ENCODE measurements at places on chromosomes 1 and 21.

- DNase-seq: no peak
Measured at GRCh38 chr1:207298636-207299398, 22.7 kb upstream of the CD55 start.

DNA sequence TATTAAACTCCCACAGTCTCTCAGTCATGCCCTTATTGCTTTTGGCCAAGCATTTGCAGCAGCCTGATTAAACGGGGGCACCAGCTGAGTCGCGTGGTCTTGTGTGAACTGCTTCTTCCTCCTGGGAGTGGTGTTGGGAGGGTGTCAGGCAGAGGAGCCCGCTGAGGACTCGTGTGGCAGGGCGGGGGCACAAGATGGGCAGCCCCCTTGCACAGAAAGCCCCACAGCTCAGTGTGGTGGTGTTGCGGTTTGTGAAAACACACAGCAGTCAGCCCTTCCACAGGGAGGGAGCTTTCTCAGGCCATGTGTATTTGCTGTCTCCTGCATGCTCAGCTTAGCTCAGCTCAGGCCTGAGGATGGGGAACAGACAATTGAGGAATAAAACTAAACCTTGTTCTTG, 22.4 kb downstream of the PEX14 start:
- no peak for DNase-seq

- DNase-seq: no peak
Measured at GRCh38 chr1:55212349-55213150, 2.6 kb downstream of the USP24 start.

GRCh38 chr1:156100205-156100995, 14.1 kb upstream of the LMNA start:
- DNase-seq: peak; percentile 73

DNA sequence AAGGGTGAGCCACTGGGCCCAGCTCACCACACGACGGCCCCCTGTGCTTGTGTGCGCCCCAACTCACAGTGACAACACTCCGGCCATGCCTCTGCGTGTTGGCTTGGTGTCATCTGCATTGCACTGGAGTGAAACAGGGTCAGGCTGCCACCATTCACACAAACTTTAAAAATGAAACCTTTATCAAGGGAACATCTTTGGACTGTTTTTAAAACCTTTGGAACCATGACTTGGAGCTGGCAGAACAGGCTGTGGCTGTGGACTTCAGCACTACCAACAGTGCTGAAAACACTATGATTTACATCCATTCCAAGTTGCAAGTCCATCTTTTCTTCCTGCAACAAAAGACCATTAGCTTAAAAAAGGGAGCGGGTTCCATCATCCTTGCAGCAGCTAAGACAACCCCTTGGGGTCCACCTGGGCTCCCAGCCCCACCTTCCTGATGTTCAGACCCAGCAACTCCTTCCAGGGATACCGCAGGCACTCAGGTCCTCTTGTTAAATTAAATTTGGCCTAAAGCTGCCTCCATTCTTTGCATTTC, 25.6 kb downstream of the POFUT2 start:
- no peak for DNase-seq

Measured in mammary epithelial cell (primary cell).